Stimulated activated CD4-positive, alpha-beta T cell treated with anti-CD3 and anti-CD28 coated beads, Interleukin-1b, Interleukin-23, amount 100 ng/mL, for 1 hour (primary cell): ENCODE measurements at places on chromosomes 11 and 22.
A peak's percentile ranks its signal among the peaks of the same experiment; 100 is the strongest.

- no peak for DNase-seq
Observed at GRCh38 chr11:14026961-14027360, 64.4 kb downstream of the SPON1 start.

DNA sequence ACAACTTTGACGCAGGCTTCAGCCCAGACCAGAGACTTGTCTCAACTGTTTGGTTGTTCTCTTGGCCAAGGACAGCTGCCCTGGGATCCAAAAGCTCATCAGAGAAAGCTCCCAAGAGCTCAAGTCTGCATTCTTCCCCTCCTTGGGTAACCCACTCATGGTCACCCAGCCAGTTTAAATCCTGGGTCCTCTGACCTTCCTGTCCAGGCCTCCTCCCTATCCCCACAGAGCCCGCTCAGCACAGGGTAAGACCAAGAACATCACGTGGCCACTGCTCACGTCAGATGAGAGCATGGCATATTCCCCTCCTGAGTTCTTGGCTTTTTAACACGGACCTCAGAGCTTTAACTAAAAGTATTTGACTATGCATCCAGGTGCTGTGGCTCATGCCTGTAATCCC lies 25.8 kb downstream of the TSKU start:
- no peak for DNase-seq

DNA sequence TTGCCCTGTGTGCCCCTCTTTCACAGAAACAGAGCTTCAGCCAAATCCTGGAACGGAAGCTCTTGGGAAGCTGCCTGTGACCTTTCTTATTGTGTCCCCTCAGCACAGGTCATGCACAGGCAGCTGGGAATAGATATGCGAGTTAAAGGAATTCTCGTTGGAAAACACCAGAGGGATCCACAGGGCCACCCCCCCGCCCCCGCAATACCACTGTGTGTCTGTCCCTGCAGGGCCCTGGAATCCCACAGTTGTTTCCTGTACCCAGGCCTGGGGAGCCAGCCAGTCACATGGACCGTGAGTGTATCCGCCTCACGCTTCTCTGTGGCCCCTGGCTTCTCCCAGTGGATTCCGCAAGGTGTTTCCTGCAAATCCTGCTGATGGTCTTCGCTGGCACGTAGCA lies 29.0 kb downstream of the TIMP3 start:
- DNase-seq, result no peak

DNA sequence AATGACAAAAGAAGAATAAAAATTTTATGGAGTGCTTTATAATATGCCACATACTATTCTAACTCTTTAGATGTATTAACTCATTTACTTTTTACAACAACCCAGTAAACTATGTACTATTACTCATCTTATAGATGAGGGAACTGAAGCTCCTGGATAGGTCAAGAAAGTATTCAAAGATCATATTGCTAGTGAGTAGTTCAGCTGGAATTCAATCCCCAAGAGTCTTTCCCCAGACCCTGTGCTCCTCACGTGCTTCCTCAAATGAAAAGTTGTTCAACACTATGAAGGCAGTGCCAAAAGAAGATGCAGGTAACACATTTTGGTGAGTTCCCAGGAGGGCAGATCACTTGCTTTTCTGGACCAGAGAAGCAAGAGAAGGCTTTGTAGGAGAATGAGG lies 46.8 kb downstream of the BTG4 start:
- DNase-seq, result no peak

GRCh38 chr11:109374441-109374840 lies 47.5 kb upstream of the C11orf87 start:
- no peak for DNase-seq

DNA sequence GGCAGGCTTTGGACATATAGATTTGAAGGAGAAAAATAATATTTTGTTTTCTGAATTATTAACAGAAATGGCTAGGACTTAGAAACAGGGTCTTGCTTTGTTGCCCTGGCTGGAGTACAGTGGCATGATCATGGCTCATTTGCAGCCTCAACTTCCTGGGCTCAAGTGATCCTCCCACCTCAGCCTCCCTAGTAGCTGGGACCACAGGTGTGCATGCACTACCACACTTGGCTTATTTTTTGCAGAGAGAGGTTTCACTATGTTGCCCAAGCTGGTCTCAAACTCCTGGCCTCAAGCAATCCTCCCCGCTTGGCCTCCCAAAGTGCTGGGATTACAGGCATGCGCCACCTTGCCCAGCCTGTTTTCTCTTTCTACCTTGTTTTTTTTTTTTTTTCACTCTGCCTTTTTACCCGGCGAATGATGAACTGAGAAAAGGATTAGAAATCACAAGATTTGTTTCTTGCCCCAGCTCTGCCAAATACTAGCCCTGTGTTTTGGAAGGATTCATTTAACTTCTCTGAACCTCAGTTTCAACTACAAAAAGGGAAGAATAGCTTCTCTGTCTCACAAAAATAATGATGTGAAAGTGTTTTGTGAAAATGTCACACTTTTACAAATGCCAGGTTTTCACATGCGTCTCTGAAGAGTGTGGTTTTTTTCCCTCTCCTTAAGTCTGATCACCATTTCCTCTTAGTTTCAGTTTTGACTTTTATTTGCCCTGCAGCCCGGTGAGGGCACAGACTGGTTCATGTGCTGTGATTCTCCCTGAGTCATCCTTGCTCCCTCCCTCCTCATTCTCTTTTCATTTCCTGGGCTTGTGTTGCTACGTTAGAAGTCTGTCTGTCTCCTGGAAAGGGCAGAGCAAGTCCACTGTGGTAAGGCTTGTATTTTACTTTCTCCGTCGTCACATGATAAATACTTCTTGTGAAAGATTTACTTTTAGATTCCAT lies 67.7 kb downstream of the BCL2L13 start:
- peak; percentile 7 for DNase-seq

DNA sequence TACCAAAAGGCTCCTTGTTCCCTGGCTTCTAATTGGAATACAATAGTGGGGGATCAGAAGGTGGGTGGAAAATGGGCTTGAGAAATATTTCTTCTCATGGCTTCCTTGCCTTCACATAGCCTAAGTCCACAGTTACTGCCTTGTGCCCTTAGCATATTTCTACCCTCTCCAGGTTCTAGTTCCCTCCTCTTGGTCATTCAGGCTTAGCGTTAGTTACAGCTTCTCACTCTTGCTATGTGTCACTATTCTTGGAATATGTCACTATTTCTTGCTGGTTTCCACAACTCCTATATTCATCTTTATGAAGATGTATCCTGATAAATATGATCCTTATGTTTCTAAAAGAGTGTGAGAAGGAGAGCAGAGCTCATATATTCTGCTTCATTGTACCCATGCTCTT lies 2.5 kb downstream of the OR2D2 start:
- DNase-seq, result no peak

GRCh38 chr11:90701716-90702115 lies 478.9 kb upstream of the CHORDC1 start:
- DNase-seq, result no peak

DNA sequence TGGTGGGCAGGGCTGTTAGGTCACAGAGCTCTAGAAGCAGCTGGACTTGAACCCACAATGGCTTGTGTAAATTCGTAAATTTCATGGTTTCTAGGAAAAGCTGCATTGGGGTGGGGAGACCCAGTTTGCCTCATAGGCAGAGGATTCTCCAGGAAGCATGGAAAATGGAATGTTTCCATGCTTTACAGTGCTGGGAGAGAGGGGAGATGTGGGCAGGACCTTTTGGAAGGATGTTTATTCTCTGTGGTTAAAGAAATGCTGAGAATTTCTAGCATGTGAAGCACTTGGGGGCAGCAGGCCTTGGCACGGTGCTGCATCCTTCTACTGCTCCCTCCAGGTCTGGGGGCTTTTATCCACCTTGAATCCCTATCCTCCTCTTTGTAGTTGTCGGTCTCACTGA lies 46.3 kb downstream of the TRAF6 start:
- DNase-seq, result no peak

GRCh38 chr11:125938418-125938817 lies 7.4 kb upstream of the VSIG10L2 start:
- no peak for DNase-seq

DNA sequence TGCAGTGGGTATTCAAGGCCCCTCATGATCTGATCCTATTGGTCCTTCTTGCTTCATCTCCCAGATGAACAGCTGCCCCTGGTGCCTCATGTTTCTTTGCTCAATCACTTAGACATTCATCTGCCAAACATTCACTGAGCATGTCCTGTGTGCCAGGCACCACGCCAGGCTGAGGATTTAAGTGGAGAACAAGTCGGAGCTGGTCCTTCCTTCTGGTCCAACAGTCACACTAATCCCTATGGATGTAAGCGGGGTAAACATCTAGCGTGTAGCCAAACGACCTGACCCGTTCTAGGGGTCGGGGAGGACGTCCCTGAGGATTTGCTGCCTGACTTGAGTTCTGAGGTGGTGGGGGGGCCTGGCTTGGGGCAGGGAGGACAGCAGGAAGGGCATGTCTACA lies 21.9 kb downstream of the ZMAT5 start:
- DNase-seq, result no peak

DNA sequence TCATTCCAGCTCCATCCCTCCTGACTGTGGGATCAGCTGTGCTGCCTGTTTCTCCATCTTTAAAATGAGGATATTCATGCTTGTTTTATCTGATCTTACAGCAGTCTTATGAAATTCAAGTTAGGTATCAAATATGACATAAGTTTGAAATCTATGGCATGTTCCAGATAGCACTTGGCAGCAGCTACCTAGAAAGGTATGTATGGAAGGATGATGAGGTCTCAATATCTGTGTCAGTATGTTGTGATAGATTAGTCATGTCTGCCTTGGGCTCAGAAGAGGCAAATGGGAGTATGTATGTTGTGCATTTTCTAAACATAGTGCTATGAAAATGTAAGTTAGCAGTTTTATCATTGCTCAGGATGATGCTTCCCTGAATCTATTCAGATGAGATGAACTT lies 122.1 kb downstream of the NAV2 start:
- DNase-seq, result no peak

- no peak for DNase-seq
Observed at GRCh38 chr22:46596819-46597218, 23.4 kb upstream of the GRAMD4 start.

GRCh38 chr11:131671734-131672133 lies 301.3 kb downstream of the NTM start:
- no peak for DNase-seq

DNA sequence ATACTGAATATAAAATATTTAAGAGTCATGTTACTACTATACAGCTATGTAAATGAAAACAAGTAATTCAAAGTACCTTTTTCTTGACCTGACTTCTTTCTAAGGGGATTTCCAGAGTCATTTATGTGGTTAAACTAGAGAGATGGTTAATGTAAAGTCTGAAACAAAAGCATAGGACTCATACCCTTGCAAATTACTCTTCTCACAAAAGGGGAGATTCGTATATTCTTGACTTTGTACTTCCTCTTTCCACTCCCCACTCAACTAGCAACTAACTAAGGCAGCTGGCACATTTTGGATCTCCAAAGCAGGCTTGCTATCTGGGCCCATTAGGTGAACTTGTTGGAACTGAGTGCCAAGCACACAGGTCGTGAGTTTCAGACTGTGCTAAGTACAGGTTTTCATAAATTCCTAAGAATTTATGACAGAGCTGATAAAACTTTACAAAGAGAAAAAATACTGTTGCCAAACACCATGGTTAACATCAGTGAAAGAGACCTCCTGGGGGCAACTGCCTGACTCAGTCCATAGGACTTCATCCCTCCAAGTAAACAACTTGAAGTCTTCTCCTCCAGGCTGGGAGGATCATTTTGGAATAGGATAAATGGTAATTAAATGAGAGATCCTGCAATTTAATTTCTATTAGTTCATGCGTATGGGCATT lies 77.0 kb upstream of the DDI1 start:
- no peak for DNase-seq

GRCh38 chr22:42805998-42806830 lies 50.9 kb downstream of the ARFGAP3 start:
- DNase-seq, result no peak

DNA sequence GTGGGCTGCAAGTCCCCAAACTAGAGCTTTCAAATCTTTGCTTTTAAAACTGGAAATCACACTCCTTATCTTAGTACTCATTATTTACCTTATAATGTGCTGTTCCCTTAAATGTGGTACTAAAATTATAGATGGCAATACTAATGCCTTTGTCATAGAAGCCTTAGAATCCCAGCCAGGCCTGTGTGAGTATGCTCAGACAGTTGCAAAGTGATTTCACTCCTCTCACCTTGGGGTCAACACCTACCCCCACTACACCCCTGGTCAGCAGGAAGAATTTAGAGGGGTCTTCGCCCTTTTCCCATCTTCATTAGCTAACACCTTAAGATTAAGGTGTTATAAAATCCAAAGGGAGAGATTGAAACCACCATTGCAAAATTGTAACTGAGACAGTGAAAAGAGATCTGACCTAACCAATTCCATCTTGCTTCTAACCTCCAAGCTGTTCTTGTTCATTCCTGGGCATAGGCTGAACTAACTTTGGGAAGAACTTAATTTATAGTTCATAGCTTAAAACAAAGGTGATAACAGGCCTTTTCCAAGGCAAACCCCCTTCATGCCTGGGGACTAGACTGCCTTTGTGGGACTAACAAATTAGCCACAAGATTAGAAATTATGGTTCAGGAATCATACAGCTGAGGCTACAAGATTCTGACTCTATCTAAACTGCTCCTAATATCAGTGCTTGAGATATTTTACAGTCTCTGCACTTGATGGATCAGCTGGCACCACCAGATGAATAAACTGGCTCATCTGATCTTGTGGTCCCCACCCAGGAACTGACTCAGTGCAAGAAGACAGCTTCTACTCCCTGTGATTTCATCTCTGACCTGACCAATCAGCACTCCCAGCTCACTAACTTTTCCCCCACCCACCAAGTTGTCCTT lies 10.4 kb upstream of the MRPL17 start:
- DNase-seq, result peak; percentile 7

GRCh38 chr11:32311346-32312065 lies 123.8 kb downstream of the WT1 start:
- no peak for DNase-seq

DNA sequence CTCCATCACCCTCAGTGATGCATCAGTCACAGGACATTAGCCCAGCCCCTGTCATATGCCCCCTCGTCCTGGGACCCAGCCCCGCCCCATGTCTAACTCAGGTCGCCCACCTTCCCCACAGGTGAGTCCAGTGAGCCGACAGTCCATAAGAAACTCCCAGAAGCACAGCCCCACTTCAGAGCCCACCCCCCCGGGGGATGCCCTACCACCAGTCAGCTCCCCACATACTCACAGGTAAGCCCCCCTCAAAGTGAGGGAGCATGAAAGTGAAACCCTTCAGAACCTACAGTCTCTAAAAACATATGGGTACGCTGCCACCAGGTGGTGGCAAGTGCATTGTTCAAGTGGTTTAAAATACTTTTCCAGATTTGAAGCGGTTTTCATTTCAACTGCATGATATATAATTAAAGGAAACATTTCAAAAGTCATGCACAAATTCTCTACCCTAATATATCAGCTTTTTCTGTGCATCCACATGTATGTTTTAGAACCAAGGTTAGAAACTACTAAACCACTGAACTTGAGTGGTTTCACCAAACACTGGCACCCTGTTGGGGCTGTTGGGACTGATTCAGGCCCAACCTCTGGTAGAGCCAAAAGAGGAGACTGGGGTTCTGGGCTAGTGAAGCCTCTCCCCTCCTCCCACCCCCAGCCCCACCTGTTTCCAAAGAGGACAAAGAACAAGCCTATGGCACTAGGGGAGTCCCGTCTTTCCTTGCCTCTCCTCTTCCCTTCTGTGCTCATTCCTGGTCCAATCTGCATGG lies 17.3 kb downstream of the EPS8L2 start:
- DNase-seq, result no peak

GRCh38 chr11:45518833-45519535 lies 146.4 kb downstream of the CHST1 start:
- no peak for DNase-seq

GRCh38 chr11:126548581-126549550 lies 193.4 kb downstream of the ST3GAL4 start:
- no peak for DNase-seq
